GM18507 (cell line): ENCODE measurements at places on chromosomes 3 and 15.

- no peak for DNase-seq
These were observed 20.4 kb downstream of the CCDC191 start for GRCh38 chr3:114035896-114036295.

- DNase-seq, result no peak
These were observed 568.3 kb downstream of the AGBL1 start for GRCh38 chr15:86647810-86648440.

GRCh38 chr3:195570344-195570743 lies 13.4 kb downstream of the APOD start:
- DNase-seq, result no peak

GRCh38 chr3:125229168-125229567 lies 16.6 kb upstream of the SLC12A8 start:
- DNase-seq, result no peak

DNA sequence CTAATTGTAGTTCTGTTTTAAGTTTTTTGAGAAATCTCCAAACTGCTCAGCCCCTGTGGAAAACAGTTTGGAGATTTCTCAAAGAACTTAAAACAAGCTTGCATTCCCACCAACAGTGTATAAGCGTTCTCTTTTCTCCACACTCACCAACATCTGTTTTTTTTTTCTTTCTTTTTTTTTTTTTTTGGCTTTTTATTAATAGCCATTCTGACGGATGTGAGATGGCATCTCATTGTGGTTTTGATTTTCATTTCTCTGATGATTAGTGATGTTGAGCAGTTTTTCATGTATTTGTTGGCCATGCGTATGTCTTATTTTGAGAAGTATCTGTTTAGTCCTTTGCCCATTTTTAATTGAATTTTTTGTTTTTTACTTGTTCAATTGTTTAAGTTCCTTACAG lies 73.1 kb upstream of the COL8A1 start:
- DNase-seq, result no peak
